ENCODE measurements at places on chromosomes 1 and 21. TPM values are rescaled to one million over a fixed set of nuclear protein-coding genes. Genes with fewer than 3 reads are reported as not detected.

GRCh38 chr1:221801251-221801661, 59.4 kb upstream of the DUSP10 start:
- no peak for DNase-seq

DNA sequence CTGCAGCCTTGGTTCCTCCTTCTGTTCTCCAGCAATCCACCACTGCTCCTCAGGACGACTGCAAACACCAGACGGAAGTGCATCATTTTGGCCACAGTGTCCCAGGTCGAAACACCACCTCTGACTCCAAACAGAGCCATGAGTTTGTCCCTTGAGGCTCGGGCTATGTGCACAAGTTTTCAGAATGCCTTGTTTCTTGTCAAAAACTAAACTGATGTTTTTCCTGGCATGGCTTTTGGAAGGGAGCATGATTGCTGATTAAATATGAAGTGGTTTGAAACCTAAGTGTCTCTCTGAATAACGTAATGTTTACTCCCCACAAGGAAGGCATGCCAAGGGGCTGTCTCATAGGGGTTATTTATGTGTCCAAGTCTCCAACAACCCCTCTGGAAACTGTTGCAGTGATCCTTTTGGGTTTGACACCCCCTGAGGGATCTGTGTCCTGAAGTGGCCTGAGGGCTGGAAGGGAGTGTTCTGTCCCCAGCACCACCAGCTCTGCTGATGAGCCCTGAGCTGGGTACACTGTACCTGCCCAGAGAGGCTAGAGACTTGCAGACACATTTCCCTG, 132.7 kb downstream of the PLPP3 start:
- no peak for DNase-seq

DNA sequence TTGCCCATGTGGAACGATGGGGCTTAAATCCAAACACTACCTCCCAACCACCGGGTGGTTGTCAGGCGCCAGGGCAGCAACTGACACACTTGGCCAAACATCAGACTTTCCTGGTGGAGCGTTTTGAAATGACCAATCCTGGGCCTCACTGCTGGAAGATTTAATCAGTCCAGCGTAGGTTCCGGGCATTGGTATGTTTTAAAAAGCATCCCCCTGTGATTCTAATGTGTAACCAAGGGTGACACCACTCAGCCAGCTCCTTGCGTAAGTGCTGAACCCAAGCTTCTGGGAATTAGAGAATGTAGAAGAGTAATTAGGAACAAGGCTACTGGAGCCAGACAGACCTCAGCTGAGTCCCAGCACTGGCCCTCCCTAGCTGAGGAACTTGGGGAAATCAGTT, 44.8 kb upstream of the KAZN start:
- DNase-seq, result no peak

GRCh38 chr21:37450445-37450941, 83.9 kb downstream of the DYRK1A start:
- DNase-seq, result no peak

GRCh38 chr1:183986941-183987340, 50.6 kb downstream of the COLGALT2 start:
- DNase-seq, result no peak

DNA sequence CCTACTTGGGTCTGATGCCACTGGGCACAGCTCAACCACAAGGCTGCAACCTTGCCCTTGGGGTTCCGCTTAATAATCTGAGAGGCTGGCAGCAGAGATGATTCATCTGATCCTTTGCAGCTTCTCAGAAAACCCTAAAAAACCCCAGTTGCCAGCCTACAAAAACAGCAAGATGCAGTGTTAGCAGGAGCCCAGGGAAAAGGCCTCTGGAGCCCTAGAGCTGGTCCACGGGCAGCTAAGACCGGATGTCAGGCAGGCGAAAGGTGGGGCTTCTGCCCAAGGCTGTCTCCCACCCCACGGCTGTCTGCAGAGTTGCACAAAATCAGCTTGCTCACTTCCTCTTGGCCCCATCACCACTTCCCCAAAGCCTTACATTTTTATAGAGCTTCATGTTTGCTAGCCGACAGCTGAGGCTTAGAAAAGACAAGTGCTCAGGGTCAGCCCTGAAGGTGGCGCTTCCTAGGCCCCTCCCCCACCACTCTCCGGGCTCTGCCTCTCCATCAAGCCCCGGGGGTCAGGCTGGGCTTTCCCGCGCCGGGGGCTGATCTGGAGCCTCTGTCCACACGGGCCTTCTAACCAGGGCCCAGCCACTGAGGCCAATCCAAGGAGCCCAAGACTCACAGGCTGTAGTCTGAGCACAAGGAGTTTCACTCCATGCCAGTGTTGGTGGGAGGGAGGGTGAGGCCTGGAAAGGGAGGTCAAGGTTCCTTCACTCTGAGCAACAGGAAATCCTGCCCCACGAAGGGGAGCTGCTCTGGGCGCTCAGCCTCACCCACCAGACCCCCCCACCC, 4.2 kb upstream of the ADORA3 start:
- peak; percentile 59 for DNase-seq

DNA sequence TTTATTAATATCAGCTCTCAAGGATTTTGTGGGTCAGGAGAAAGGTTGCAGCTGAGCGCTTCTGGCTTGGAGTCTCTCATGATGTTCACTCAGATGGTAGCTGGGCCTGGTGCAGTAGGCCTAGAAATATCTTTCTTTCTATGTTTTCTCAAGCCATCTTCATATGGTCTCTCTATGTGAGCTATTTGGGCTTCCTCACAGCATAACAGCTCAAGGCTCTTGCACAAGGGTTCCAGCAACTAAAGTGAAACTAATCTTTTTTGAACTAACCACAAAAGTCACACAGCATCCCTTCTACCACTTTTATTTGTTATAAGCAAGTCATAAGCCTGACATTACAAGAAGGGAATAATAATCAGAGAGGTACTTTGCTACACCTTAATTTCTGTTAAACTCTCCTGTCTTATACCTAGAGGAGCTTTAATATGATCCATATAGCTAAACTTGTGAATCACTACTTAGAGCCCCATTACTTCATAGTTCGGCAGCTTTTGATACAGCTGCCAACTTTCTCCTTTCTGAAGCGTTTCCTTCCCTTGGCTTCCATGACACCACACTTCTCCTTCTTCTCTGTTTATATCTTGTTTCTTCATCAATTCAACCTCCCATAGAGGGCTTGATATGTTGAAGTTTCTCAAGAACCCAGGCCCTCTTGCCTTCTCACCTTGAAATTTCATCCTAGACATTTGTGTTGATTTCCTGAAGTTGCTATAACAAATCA, 720.2 kb downstream of the LTN1 start:
- DNase-seq, result no peak

DNA sequence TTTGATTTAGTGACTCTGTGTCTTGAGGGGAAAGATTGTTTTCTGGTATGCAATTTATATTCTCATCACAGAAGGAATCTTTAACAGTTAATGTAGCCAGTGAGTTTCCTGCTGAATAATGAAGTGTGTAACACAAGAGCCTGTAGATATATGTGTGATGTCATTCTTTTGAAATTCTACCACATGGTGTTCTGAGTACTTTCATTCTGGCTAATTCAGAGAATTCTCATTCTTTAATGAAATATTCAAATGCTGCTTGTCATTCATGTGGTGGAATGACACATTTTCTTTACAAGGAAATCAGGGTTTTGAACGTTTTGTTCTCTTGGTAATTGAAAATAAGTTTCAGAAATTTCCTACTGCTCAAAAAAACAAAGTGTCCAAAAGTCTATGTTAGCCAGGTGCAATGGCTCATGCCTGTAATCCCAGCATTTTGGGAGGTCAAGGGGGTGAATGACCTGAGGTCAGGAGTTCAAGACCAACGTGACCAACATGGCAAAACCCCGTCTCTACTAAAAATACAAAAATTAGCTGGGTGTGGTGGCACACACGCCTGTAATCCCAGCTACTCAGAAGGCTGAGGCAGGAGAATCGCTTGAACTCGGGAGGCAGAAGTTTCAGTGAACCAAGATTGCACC, 79.6 kb downstream of the MAP3K21 start:
- no peak for DNase-seq

GRCh38 chr1:198637916-198638437, 863 bp upstream of the PTPRC start:
- DNase-seq, result no peak

DNA sequence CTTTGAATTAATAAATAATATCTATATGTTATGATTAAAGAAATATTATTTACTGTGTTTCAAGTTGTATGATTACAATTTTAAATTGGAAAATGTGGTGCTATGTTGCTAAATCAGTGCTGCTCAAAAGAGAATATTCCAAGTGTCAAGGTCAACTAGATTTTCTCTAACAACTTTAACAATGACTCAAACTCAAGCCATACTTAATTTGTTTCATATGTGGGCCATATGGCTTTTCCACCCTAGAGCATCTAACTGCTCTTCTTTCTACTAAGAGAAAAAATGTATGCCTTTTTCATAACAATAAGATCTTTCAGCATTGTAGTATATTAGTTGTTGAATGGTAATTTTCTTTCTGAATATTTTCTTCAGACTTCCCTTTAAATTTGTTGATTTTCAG, 8.3 kb upstream of the SYT14 start:
- DNase-seq, result no peak

DNA sequence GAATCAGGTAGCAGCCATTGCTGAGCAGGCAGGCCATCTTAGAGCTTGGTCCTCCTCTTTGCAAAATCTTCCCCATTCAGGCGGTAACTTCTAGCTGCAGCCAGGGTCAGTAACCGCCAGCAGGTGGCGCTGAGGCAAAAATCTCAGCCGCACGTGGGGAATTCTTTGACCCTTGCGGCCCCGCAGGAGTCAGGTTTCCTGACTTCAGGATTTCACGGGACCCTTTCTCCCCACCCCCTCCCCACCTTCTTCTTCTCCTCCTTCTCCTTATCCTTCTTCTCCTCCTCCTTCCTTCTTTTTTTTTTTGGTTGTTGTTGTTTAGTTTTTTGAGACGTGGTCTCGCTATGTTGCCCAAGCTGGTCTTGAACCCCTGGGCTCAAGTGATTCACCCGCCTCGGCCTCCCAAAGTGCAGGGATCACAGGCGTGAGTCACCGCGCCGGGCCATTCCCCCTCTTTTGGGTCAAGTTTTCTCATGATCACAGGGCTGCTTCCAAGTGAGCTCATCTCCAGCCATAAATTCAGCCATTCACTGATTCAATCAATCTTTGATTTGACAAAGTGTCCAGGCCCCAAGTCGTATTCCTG, 33.4 kb upstream of the TENT5B start:
- peak; percentile 39 for DNase-seq

DNA sequence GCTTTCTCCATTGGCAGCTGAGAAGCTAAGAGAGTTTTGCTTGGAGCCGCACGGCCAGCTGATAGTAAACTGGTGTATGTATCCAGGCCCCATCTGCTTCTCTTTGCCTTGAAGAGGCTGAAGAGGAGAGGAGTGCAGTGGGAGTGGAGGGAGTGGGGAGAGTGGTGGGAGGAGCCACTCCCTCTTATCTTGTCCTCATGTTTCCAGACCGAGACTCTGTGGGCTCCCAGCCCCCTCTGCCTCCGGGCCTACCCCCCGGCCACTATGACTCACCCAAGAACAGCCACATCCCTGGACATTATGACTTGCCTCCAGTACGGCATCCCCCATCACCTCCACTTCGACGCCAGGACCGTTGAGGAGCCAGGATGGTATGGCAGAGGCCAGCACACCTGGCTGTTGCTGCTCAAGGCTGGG, 6.0 kb upstream of the LRRC71 start:
- no peak for DNase-seq

DNA sequence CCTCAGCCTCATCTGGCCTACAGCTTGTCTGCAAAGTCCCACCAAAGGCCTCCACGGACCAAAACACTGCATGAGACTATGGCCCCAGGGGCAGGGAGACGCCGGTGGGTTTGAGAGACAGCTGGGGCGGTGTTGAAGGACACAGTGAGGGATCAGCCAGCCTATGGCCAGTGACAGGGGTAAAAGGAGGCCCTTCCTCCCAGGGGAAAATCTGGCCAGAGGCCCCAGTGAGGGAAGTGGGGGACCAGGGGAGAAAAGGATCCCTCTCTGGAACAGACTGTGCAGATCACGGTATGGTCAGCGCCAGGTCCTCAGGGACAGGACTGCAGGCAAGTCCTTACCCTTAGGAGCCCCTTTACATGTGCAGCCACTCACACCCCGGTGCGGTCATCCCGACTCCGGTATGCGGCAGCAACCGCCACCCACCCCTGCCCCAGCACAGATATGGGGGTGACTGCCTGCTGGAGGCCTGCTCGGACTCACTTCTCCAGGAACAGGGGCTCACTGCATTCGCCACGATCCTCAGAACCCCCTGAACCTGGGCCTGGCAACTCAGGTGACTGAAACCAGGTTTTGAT, 1.3 kb downstream of the CERS2 start:
- no peak for DNase-seq

DNA sequence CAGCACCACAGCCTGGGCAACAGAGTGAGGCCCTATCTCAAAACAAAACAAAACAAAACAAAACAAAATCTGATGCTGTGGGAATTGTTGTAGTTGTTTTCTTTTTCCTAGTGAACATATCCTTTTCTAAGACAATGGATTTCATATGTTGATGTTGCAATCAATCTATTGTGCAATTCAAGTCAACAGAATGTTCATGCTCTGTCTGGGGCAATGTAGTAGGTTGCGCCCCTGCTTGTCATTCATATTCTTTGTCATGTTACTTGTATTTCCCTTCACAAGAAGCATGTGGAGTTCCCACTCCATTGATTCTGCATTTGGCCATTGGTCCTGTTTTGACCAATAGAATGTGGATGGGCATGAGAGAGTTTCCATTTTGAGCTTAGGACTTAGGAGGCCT, 223.9 kb downstream of the DUSP10 start:
- DNase-seq, result no peak

DNA sequence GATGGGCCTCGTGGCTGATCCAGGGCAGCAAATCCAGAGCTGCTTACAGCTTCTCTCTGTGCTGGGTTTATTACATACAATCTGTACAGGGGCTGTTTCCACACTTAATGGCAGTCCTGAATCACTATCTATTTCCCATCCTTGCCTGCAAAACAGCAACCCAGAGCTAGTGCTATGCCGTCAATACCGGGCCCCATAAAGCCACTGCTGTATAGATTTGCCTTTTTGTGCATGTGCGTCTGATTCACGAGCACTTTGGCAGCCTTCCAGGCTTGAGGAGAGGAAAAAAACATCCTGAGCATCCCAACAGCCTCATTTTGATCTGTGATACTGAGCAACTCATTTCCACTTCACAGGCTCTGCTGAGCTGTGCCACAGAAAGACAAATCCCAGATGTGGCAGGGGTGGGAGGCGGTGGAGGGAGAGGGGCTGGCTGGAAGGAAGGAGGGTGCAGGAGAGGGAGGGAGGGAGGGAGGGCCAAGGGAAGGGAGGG, 65.2 kb upstream of the TARBP1 start:
- DNase-seq, result peak; percentile 98

Gene TP73
- total RNA-seq, result under 0.01 TPM

Gene AMY1C
- not detected for total RNA-seq

Gene HSD3B1
- not detected for total RNA-seq

Gene TMEM81
- total RNA-seq, result 1.1 TPM

Gene S100A12
- not detected for total RNA-seq

Measured in dermis microvascular lymphatic vessel endothelial cell (primary cell).